Left ventricle myocardium superior (tissue), 1 donor: ENCODE measurements at places on chromosomes 6 and 20.

DNA sequence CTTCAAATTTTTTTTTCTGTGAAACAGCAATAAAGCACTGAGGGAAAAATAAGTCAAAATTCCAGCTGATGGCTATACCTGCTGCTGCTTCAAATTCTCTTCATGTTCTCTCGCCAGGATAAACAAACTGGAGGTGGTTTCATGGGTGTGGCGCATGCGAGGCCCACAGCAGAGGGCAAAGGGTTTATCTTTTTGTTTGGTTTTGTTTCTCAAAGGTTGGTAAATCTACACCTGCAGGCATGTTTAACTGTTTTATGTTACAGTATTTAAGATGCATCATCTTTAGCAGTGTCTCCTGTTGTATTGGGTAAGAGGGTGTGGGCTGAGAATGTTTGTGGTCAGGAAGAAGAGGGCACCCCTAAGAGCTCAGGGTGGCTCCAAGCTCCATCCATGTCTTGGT, 342.2 kb downstream of the CDH26 start:
- no peak for DNase-seq

GRCh38 chr6:21500314-21501020, 93.1 kb upstream of the SOX4 start:
- no peak for DNase-seq

- DNase-seq: no peak
Observed at GRCh38 chr6:16987996-16988395, 113.9 kb upstream of the STMND1 start.

DNA sequence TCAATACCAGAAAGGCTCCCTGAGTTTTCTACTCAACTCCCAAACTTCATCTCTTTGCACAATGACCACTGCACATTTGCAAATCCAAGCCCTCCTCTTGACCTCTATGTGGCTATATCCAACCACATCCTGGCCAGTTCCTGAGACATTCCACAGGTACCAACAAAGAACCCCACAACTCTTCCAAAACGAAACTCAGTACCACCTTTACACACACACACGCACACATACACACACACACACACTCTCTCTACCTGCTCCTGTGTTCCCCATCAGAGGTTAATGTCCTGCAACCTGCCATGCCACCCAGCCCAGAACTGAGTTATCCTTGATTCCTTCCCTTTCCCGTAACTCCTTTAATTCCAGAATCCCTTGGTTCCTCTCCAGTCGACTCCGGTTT, 58.5 kb downstream of the CHD6 start:
- DNase-seq: no peak

DNA sequence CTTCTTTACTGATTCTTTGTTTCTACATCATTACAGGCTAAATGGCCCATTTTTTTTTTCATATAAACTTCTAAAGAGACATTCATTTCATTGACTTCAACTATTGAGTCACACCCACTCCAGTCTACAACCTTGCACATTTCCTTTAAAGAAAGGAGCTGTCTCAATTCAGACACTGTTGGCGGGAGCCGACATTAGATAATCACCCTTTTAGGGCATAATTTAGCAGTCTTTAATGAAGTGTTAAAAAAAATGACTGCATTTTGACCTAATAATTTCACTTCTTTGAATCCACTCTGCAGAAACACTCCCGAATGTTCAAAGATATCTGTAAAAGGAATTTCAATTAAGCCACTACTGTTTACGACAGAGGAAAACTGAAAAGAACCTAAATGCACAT, 1.5 kb downstream of the EPM2A start:
- DNase-seq: no peak

GRCh38 chr6:7468382-7469081, 72.9 kb upstream of the DSP start:
- DNase-seq: peak; percentile 76

DNA sequence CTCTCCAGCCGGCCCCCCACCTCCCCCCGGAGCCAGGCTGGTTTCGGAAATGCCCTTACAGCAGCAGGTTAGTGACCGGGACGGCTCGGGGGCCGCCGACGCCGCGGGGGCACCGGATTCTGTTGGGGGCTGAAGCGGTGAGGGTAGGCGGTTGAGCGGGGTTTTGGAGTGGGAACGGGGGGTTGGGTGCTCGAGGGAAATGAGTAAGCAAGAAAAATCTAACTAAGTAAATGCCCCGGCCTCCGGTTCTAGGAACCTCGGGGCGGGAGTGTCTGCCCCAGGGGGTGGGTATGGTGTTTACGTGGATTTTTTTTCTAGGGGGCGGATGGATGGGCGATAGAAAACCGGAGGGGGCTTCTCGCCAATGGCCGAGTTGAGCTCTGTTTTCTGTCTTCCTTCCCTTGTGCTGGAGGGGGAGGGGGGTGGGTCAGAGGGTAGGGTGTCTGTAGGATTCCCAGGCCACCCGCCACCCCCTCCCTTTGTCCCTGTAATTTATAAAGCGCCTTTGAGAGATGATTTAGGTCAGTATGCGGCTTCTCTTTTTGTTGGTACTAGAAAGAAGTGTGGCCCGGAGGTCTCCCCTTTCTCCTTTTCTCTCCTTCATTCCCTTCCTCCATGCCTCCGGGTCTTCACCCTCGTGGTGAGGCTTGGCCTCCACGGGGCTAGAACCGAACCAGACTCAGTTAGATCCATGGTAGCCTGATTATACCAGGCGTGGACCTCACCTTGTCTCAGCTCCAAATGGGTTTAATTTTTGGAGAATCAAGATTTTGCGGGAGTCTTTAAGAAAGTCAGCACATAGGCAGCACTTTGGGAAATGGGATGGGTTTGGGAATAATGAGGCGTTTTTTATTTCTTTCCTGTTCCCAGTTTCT, 2.3 kb downstream of the E2F3 start:
- no peak for DNase-seq

DNA sequence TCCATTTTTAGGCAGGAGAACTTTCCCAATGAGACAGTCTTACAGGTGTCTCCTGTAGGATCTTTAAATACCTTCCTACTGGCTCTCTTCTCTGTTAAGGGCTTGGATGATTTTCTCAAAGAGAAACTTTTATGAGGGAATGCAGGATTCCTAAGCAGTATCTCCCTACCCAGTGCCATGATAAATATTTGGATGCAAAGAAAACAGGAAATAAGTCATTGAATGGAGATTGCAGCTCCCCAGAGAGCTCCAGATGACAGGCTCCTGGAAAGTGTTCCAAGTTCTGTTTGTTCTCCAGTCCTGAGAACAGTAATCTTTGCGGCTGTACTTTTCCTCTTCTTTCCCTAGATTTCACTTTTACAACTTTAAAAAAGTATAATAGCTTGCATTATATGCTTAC, 2.4 kb upstream of the SCGN start:
- no peak for DNase-seq

- DNase-seq: no peak
Observed at GRCh38 chr6:169396554-169397163, 143.0 kb upstream of the THBS2 start.

DNA sequence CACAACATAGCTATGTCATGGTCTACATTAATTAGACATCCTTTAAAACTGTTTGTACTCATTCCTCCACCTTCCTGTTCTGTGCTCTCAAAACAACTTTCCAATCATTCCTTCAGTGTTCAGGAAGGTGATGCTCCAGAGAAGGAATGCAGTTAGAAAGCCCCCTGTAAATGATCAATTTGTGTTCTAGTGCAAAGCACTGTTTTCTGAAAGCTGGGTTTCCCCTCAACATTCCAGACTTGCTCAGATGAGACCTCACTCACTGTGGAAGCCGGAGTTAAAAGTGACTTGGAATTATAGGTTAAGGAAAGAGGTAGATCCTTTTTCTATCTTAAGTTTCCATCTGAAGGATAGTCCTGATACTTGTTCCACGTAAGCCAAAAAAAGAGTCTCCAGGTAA, 95.9 kb downstream of the BMP2 start:
- DNase-seq: no peak
